ENCODE measurements at places on chromosomes 7 and 10.

- DNase-seq, result no peak
Observed at GRCh38 chr10:113473011-113473410, 79.8 kb upstream of the HABP2 start.

DNA sequence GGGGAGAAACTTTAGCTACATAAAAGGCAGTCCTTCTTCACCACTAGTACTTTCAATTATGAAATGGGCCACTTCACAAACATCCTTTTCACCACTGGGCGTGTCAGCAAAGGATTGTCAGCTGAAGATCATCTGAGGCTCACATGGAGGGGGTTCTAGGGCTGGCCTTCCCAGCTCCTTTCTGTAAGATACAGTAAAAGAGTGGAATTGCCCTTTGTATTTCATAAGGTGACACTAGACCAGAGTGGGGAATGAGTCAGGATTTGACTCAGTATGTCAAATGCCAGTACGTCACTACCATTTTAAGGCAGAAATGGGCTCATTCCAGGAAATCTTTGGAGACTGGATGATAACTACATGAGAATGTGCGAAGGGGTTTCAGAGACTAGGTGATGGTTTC is 21.2 kb upstream of the BLOC1S2 start:
- DNase-seq, result no peak

DNA sequence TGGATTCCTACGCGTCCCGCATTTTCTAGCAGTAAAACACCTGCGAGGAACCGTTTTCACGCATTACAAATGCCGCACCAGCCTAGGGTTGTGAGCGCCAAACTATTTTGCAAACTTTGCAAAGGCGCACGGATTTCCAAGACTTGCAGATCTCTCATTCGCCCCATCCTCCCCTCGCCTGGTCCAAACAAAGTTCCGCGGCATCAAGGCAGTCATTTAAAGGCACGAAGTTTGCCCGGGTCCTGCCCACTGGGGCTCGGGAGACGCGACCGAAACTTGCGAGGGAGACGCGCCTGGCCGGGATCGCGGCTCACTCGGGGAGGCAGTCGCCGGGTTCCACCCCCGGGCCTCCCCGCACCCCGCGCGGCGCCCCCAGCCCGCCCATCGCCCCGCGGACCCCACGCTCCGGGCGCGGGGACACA is 613 bp downstream of the USP6NL start:
- DNase-seq, result no peak

- DNase-seq, result no peak
Observed at GRCh38 chr7:105355701-105356100, 33.0 kb downstream of the SRPK2 start.

- no peak for DNase-seq
Observed at GRCh38 chr10:69101451-69102095, 13.7 kb downstream of the SRGN start.

DNA sequence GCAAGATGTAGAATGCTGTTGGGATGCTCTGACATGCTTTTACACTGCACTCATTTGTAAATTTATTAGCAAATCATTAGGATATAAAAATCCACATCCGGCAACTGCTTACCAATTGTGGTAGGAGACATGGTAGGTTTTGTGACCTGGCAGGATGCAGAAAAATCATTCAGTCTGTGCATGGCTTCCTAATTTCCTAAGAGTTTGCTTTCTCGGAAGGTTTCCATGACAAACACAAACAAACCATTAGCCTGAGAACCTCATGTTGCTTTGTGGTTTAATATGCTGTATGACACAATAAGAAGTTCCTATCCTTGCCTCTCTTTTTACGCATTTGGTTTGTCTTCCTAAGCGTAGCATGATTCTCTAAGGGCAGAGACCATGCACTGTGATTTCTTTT is 14.7 kb upstream of the LMBR1 start:
- DNase-seq, result no peak

DNA sequence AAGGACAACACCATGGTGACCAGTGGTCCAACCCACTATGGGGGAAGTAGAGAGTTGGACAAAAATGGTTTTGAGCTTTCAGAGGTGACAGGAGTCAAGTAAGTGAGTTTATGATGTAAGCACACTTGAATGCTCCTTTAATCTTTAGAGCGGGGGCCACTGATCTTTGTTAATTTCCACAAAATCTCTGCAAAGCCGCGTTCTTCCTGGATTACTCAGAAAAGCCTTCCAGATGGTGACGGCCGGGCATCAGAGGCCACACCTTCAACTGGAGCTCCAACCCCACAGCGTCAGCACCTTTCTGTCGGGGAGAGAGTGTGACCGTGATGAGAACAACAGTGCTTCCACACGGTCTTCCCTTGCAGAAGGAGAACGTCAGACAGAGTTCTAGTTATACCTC is 35.2 kb upstream of the KLF6 start:
- DNase-seq, result no peak

- DNase-seq, result no peak
Observed at GRCh38 chr10:114180937-114181336, 1.8 kb downstream of the TDRD1 start.

DNA sequence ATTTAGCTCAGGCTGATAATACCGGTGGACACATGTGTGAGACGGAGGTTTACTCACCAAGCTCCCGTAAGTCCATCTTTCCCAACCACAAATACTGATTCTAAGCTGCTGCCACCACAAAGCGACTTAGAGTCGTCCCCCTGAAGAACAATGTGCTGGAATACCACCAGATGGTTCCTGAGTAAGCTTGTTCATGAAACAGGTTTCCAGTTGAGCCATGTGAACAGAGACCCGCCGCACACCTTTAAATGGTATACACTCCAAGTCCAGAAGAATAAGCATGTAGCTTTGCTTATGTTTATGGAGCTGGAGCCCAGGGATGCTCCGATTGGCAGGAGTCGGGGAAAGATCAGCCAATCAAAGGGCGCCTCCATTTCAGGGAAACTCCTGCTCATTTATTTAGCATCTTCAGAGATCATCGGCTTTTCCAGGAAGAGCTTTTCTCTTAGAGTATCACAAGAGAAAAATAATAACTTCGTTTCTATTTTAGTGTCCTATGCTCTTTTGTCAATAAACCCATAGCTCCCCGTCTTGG is 261.6 kb upstream of the AOAH start:
- DNase-seq, result no peak

GRCh38 chr10:36424502-36424901 is 700.9 kb upstream of the ANKRD30A start:
- DNase-seq, result no peak

DNA sequence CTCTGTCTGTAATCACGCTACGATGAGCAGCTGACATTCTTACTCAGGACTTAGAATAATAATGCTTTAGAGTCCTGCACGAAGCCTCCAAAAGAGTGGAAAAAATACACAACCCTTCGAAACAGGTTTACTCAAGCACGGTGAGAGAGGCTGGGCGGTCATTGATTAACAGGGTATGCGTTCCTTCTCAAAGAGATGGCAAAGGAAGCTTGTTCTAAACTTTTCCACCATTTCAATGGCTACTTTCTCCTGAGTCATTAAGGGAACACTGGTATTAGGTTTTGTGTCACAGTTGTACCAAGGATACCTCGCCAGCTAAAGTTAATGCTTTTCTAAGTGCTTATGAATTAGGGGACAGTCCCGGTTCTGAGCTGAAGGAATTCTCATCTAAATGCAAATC is 141.9 kb upstream of the RHEB start:
- no peak for DNase-seq

- no peak for DNase-seq
Observed at GRCh38 chr7:65971021-65971420, 11.0 kb downstream of the GUSB start.

- no peak for DNase-seq
Observed at GRCh38 chr7:6628045-6628444, 9.1 kb upstream of the ZNF316 start.

DNA sequence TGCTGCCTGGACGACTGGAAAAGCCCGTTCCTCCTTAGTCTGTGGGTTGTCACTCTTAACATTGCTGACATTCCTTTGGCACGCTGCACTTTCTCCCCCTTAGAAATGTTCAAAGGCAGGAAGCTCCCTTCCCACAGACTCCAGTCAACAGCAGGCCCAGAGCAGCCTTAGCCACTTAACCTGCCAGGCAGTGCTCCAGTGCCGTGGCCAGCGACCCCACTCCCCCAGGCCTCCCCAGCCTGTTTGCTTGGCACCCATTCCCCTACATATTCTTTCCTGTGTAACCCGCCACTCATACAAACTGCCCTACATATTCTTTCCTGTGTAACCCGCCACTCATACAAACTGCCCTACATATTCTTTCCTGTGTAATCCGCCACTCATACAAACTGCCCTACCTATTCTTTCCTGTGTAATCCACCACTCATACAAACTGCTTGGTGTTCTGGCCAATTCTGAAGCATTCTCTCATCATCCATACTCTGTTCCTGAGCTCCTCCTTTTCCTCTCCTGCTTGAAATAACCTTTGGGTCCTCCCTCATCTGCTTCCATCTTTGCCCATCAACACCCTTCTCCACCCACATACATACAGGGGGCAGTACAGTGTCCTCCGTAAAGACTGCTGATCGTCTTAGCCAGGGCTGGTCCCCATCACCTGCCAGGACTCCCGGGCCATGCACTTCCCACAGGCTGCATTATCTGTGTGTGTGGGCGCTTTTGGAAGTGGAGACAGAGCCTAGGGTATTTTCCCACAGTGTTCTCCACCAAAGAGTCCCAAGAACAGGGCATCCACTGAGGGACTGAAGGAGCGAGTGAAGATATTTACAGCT is 57.3 kb downstream of the ADARB2 start:
- no peak for DNase-seq

DNA sequence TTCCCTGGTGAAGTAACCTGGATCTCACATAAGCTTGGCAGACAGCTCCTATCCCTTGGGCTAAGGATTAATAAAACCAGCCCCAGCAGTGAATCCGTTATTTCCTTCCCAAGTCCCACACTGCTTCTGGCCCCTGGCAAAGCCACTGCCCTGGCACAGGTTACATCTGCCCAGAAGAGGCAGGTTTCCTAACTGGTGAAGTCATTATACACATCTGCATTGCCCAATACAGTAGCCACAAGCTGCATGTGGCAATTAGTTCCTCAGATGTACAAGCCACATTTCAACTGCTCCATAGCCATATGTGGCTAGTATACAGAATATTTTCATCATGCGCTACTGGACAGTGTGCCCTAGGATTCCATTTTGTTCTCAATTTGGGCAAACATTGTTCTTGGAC is 273.0 kb downstream of the GRM8 start:
- no peak for DNase-seq

DNA sequence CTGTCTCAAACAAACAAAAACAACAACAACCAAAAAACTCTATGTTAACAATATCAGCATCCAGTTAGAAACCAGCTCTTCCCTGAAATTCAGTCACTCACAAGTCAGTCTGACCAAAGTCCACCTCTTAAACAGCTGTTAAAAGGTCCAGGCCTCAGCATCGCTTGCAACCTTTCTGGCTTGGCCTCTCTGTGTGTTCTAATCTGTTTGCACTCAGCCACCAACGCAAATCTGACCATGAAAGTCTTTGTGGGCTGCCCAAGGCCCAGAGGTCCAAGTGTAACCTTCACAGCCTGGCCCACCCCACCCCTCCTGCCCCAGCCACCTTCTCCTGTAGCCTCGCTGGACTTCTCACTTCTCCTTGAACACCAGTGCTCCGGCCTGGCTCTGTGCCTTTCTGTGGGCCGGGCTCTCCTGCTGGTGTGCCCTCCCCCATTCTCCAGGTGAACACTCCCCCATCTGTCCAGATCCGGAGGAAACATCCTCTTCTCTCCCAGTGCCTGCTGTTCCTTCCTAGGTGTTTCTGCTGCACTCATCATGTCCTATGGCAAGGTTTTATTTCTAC is 72.2 kb upstream of the EFCAB10 start:
- no peak for DNase-seq

Data from stimulated activated CD8-positive, alpha-beta memory T cell treated with anti-CD3 and anti-CD28 coated beads, Interleukin-4, amount 100 ng/mL, for 4 hours (primary cell).